ENCODE measurements at places on chromosomes 1 and 21.

GRCh38 chr21:46274797-46275390, 10.5 kb downstream of the MCM3AP start:
- DNase-seq: no peak

DNA sequence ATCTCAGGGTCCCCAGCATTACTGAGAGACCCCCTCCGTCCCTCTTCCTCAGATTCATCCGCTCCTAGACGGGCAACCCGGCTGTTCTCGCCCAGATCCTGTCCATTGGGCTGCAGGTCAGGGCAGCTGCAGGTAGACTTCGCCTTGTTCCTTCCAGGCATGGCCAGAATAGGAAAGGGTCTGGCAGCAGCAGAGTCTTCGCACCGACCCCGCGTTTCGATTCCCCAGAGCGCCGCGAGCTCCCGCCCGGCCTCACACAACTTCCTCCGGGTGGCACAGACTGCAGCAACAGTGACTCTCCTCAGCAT, 265 bp downstream of the NRDC start:
- no peak for DNase-seq

- no peak for DNase-seq
These were observed 181.1 kb upstream of the GREM2 start for GRCh38 chr1:240792915-240793529.

- DNase-seq: no peak
These were observed 1.1 kb downstream of the LPGAT1 start for GRCh38 chr1:211829343-211830054.

DNA sequence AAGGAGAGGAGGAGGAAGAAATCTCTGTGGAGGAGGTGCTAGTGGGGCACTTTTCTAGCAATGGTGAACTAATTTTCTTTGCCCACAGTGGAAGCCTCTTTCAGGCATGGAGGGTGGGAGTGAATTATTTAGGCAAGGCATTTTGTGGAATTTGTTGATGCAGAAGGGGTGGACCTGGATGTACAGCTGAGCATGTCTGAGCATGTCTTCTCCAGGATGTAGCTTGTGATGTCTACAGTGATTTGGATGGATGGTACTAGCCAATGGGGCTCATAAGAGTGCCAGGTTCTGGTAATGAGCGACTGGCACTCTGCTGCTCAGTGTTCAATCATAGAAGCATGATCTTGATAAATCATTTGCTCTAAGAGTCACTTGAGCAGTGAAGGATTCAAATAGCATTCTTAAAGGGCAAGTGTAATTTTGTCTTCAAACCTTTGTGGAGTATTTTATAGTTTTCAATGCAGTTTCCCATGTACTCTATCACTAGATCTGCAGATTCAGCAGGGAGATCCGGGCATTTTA, 153.9 kb upstream of the LMO4 start:
- DNase-seq: no peak

GRCh38 chr1:217614200-217614712, 16.6 kb downstream of the GPATCH2 start:
- DNase-seq: no peak

DNA sequence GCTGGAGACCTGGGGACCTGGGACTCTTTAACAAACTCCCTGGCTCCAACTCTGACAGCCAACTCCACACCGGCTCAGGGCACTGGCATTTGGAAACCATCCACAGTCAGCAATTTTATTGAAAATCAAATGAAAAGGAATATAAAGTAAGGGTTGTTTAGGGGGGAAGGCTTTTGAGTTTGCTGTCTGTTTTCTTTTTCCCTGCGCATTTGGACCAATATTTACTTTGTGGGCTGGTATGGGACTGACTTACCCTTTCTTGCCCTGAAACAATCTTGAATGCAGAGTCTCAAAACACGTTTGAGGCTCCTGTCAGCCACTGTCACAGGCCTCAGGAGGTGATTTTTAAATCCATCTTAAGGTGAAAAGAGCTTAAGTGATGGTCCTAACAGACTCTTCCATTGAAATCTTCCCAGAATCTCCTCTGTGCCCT, 15.4 kb upstream of the EFHD2 start:
- no peak for DNase-seq

DNA sequence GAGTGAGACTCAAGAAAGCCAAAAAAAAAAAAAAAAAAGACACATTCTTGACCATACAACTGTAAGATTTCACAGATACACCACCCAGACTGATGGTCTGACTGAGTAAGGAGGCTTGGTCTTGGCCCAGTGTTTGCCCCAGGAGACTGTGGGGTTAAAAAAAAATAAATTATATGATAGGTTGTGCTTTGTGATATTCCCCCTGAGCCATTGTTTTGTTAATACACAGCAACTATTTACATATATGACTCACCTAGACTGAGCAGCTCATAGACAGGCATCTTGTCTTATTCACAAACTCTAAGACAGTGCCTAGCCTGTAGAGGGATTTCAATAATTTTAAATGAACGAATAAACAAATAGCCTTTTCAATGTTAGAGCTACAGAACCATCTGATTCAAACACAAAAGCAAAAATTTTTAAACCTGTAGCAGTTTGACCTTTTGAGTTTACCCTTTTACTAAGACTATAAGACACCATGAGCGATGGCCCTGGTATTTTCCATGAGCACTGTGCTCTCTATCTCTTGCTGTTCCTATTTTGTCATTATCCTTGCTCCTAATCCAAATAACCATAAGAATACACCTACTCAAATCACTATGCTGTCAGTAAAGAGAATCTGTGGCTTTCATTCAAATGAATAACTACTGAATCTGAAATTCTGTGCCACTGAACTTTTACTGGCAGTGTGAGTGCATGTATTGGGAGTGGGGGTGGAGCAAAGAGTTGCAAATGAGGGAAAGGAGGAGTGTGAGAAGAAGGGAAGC, 199.4 kb upstream of the PTBP2 start:
- no peak for DNase-seq

DNA sequence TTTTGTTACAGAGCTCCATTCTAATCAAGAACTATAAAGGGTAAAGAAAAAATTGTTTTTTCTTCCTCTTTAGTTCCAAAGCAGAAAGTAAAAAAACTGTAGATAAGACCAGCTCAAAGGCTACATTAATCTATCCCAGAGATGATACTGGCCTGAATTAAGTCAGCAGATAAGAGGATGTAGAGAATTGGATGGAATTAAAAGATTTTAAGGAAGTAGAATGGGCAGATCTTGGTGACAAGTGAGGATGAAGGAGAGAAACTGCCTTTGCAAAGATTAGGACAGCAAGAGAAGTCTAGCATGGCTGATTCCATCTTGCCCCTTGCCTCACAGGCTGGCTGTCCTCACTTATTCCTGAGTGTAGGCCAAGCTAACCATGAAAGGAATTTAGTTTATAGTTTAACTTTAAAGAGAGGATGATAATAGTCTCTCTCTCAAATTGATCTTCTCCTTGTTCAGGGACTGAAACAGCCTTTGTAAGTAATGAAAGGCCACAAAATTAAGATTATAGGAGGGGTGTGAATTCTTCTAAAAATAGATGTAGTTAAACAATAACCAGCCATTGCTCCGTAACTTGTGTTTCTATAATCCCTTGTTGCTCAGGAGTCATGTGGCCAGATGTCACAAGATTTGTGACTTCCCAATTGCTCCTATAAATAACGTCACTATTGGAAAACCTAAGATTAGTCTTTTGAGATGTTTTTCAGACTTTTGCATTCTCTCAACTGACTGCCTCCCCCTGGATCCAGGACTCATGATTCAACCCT, 265.0 kb upstream of the USP24 start:
- no peak for DNase-seq

DNA sequence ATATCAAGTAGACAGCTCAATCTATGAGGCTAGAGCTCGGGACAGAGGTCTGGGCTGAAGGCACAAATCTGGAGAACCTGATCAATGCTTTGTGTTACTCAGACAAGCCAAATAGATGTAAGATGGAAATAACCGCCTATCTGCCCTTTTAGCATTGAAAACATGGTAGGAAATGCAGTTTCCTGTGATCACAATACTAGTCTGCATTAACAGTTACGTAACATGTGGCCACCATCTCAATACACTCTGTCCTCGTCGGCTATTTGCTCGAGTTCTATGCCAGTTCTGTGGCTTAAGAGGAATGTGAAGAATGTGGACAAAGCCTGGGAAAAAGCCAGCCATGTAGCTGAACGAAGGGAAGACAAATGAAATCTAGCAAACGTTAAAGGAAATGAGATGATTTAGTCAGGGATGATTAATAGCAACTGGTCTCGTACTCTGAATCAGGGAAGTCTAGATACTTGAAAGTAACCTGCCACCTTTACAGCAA, 73.3 kb downstream of the HSF2BP start:
- DNase-seq: no peak

- DNase-seq: no peak
These were observed 54.5 kb downstream of the PAPPA2 start for GRCh38 chr1:176517484-176517883.

- no peak for DNase-seq
These were observed 906.0 kb downstream of the ADGRL2 start for GRCh38 chr1:82706741-82707140.

DNA sequence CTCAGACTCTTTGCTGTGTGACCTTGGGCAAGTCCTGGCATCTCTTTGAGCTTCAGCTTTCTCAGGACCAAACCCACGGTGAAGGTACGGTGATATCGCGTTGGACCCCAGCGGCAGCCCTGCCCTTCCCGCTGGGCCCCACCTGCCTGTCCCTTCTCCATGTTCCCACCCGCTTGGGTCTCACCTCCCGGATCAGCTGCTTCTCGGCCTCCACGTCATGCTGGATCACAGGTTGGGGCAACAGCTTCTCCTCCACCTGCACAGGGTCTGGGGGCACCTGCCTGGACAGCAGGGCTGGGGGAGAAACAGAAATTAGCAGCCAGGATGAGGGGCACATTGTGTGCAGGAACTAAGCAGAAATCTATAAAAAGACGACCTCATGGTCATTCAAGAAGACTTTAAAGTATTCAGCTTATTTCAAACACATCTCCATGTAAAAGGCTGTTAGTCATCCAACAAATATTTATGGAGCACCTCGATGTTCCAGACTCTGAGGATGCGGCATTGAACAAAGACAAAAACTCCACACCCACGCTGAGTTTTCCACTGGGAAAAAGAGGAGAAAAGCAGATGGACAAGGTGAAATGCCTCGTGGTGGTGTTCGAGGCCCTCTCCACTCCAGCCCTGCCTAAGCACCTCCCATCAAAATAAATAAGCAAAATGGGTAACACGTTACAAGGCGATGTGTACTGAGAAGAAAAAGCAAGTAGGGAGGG, 19.5 kb downstream of the KIF17 start:
- DNase-seq: no peak

DNA sequence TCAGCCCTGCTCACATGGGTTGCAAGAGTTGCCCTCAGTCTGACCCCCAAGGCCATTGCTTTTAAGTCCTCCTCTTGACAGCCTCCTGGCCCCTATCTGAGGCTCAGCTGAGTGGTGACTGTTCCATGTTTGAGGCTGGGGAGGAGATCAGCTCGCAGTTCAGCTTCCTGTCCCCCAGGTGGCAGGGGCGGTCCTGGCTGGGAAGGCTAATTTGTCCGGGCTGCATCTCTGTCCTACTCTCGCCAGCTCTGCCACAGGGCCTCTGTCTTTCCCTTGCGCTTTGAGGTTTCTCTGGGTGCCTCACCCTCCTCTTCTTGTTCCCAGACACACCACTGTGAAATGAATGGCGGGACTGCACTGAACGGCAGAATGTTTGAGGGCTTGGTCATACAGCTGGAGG, 157.3 kb downstream of the KCNJ6 start:
- peak; percentile 43 for DNase-seq

DNA sequence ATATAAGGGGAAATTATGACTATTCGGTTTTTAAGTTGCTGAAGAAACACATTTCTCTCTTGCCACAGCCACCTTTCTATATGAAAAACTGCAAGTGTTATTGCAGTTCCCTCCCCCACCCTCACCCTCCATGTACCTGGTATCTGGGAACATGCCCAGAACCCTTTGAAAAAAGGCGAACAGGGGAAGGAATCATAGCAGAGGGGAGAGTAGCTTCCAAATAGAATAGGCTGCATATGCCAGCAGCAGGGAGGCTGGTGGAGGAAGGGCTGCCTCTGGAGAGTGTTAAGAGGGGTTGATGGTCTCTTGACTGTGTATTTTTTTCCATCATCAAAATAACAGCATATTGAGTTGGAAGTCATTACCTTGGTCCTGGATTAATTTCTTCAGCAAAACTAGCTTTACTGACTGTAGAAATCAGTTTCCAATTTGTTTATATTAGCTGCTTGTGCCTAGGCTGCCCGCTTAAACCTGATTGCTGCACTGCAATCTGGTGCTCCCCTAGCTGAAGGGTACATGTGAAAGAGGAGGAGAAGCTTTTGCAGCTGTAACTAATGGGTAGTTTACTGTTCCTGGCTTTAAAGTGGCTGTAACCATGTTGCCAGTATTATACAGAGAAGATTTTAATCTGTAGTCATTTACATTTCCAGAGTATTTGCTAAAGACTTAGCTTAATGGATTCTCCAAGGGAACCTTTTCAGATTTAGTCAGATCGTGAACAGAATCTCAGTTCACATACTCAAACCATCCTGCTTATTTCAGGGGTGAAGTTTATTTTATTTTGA, 22.7 kb downstream of the AHCYL1 start:
- DNase-seq: no peak

GRCh38 chr1:69834336-69834735, 266.6 kb downstream of the LRRC7 start:
- no peak for DNase-seq

- DNase-seq: no peak
These were observed 53.1 kb downstream of the TTC13 start for GRCh38 chr1:230925608-230926007.

DNA sequence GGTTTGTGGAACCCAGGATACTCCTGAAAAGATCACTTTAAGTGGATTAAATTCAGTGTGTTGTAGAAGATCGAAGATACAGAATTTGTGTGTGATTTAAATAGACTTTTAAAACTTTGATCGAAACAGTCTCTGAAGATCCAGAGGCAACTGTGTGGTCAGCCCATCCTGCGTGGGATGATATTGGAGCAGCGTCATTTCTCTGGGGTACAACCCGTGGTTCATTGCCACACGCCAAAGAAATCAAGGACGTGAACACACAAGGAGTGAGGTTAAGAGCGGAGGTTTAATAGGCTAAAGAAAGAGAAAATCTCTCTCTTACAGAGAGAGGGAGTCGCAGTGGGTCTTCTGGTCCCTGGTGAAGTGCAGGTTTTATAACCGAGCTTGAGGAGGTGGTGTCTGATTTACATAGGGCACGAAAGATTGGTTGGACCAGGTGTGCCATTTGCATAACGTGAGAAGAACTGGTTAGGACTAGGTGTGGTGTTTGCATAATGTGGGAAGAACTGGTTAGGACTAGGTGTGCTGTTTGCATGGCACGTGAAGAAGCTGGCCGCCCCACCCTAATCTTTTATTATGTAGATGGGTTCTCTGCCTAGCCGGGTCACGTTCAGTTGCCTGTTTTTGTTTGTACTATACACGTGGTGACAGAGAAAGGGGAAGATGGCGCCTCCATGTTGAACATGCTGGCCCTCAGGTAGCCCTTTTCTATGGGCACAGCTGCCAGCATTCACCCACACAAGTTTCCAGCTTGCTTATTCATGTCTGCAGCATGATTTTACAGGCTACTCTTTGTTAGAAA, 82.3 kb downstream of the ADSS2 start:
- DNase-seq: no peak

- no peak for DNase-seq
These were observed 3.6 kb upstream of the KIAA2013 start for GRCh38 chr1:11929849-11930248.

- no peak for DNase-seq
These were observed 96.0 kb downstream of the IGSF21 start for GRCh38 chr1:18203645-18204044.
